ENCODE measurements at places on chromosomes 16 and 17. TPM values are rescaled to one million over a fixed set of nuclear protein-coding genes. Genes with fewer than 3 reads are reported as not detected.

TBC1D3B gene
- total RNA-seq = 18.0 TPM

OR4D1 gene
- 2.0 TPM for total RNA-seq

DHRS7C gene
- total RNA-seq = not detected

ASPHD1 gene
- not detected for total RNA-seq

NAGS gene
- total RNA-seq = 3.2 TPM

KRTAP3-1 gene
- total RNA-seq = not detected

WFDC1 gene
- not detected for total RNA-seq

SPHK1 gene
- total RNA-seq = 0.67 TPM

DOC2A gene
- total RNA-seq = 0.80 TPM

TSNAXIP1 gene
- total RNA-seq = 0.44 TPM

NTN3 gene
- total RNA-seq = not detected

CACNG5 gene
- total RNA-seq = not detected

BRICD5 gene
- 32.4 TPM for total RNA-seq

SAP30BP gene
- 119 TPM for total RNA-seq

CACNG1 gene
- total RNA-seq = not detected

DBNDD1 gene
- total RNA-seq = 0.61 TPM

ZNF205 gene
- not detected for total RNA-seq

JMJD8 gene
- 49.0 TPM for total RNA-seq

WNT3 gene
- total RNA-seq = not detected

CCDC154 gene
- 14.7 TPM for total RNA-seq

RETREG3 gene
- 134 TPM for total RNA-seq

TBC1D3C gene
- not detected for total RNA-seq

SYNGR2 gene
- 61.6 TPM for total RNA-seq

ABCA5 gene
- total RNA-seq = 43.8 TPM

CD300A gene
- total RNA-seq = 28.8 TPM

TPSG1 gene
- total RNA-seq = not detected

COQ7 gene
- 19.2 TPM for total RNA-seq

MT1A gene
- total RNA-seq = not detected

USP6 gene
- not detected for total RNA-seq

MYL11 gene
- total RNA-seq = not detected
